CD4-positive, alpha-beta T cell (primary cell): ENCODE measurements at places on chromosomes 3 and 15. TPM values are rescaled to one million over a fixed set of nuclear protein-coding genes. Genes with fewer than 3 reads are reported as not detected.

Gene GOLGA6L7
- total RNA-seq, result not detected

GRCh38 chr15:73753250-73754130 is at the start of gene INSYN1:
TSS of gene INSYN1 (minus strand) at chr15:73753351. CDS start at chr15:73751130, 2,221 bp downstream.
- no peak within 1 kb of the TSS for H3K4me3 ChIP-seq
- H3K27me3 ChIP-seq, result peaks cover 61% of the 10 kb centered on the region
- DNase-seq, result no peak
- no peak within 1 kb of the TSS for H3K27ac ChIP-seq

GRCh38 chr15:66783725-66784124 is 81.7 kb downstream of the SMAD6 start:
- H3K36me3 ChIP-seq, result no peaks in the 10 kb centered on the region
- H3K4me1 ChIP-seq, result no peaks in the 10 kb centered on the region
- no peak overlapping the region for H3K27ac ChIP-seq
- H3K4me3 ChIP-seq, result no peak overlapping the region
- DNase-seq, result no peak

GRCh38 chr3:66481071-66482017 is 19.5 kb downstream of the LRIG1 start:
- peak overlapping the region; percentile 10 for H3K4me3 ChIP-seq
- peaks cover 82% of the 10 kb centered on the region for H3K4me1 ChIP-seq
- H3K27me3 ChIP-seq, result no peaks in the 10 kb centered on the region
- H3K27ac ChIP-seq, result no peak overlapping the region
- no peak for DNase-seq
- H3K36me3 ChIP-seq, result no peaks in the 10 kb centered on the region

- no peaks in the 10 kb centered on the region for H3K36me3 ChIP-seq
- H3K27ac ChIP-seq, result no peak overlapping the region
- DNase-seq, result no peak
These were observed 226.4 kb downstream of the OPA1 start for GRCh38 chr3:193819117-193820010.

- H3K27ac ChIP-seq, result no peak overlapping the region
- DNase-seq, result no peak
- peaks cover under 1% of the 10 kb centered on the region for H3K27me3 ChIP-seq
- H3K4me3 ChIP-seq, result no peak overlapping the region
- no peaks in the 10 kb centered on the region for H3K4me1 ChIP-seq
These were observed 22.0 kb upstream of the PGPEP1L start for GRCh38 chr15:99029341-99030144.
